Peyer's patch (tissue), 4 donors: ENCODE measurements at places on chromosomes 5 and 9. TPM values are rescaled to one million over a fixed set of nuclear protein-coding genes. Genes with fewer than 3 reads are reported as not detected.

GRCh38 chr5:107424491-107424890 is 246.2 kb downstream of the EFNA5 start:
- no peak for DNase-seq
- no peak overlapping the region for H3K4me3 ChIP-seq
- H3K27ac ChIP-seq = no peak overlapping the region
- H3K4me1 ChIP-seq = no peaks in the 10 kb centered on the region

DNA sequence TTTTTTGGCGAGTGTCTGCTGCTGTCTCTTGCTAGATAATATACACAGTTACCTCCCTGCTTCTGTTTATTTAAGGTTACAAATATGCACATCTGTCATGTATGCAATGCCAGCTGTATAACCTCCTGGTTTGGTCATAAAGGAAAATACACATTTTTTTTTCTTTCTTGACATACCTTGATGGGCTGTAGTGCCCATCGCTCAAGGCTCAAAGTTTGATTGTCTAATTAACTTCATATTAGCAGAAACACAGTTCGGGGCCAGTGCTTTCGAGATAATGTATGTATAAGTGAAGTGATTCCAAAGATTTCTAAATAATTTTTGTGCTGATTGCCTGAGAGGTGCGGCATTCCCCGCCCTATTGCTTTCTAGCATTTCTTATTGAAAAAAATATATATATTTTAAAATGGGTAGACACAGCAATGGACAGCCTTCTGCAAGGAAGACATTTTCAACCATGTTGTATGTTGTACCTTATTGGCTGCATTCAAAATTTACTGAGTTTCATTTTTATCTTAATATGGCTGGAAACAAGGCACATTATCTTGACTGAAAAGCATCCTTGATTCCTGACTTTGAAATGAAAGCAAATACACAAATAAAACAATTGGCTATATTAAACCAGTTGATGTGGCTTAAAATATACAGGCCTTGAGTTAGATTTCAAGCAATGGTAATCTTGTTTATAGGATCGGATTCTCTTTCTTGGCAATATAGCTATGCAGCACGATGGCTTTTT is 206.2 kb downstream of the MEF2C start:
- H3K4me1 ChIP-seq = peaks cover 19% of the 10 kb centered on the region
- DNase-seq = no peak
- no peak overlapping the region for H3K4me3 ChIP-seq
- H3K27ac ChIP-seq = no peak overlapping the region
- H3K27me3 ChIP-seq = peaks cover 4% of the 10 kb centered on the region
- no peaks in the 10 kb centered on the region for H3K36me3 ChIP-seq

GRCh38 chr5:28766565-28767158 is 1728.3 kb upstream of the CDH9 start:
- no peaks in the 10 kb centered on the region for H3K4me1 ChIP-seq
- no peaks in the 10 kb centered on the region for H3K27me3 ChIP-seq
- no peaks in the 10 kb centered on the region for H3K36me3 ChIP-seq
- no peak for DNase-seq

GRCh38 chr5:109053995-109054417 is 306.3 kb downstream of the FER start:
- H3K36me3 ChIP-seq = no peaks in the 10 kb centered on the region
- DNase-seq = no peak
- H3K27ac ChIP-seq = no peak overlapping the region
- H3K27me3 ChIP-seq = no peaks in the 10 kb centered on the region
- H3K4me1 ChIP-seq = no peaks in the 10 kb centered on the region

The ANP32B gene
- 57.8 TPM for total RNA-seq

The ADAM19 gene
- 1.1 TPM for total RNA-seq

The DCP2 gene
- total RNA-seq = 41.3 TPM
